ENCODE measurements at places on chromosomes 7 and 10.

- DNase-seq, result peak; percentile 17
Measured at GRCh38 chr7:138663725-138664710, 37.1 kb downstream of the SVOPL start.

- no peak for DNase-seq
Measured at GRCh38 chr7:101634196-101634717, 5.2 kb upstream of the MYL10 start.

- no peak for DNase-seq
Measured at GRCh38 chr7:22174574-22174953, 182.4 kb downstream of the RAPGEF5 start.

- DNase-seq, result no peak
Measured at GRCh38 chr7:12174931-12175330, 36.2 kb upstream of the TMEM106B start.
